AG09309 (cell line): ENCODE measurements at places on chromosomes 3 and 15.

GRCh38 chr15:29420188-29420587 lies 150.6 kb upstream of the NSMCE3 start:
- no peak for DNase-seq

- no peak for DNase-seq
These were observed 158.7 kb upstream of the BHLHE40 start for GRCh38 chr3:4820296-4821121.

DNA sequence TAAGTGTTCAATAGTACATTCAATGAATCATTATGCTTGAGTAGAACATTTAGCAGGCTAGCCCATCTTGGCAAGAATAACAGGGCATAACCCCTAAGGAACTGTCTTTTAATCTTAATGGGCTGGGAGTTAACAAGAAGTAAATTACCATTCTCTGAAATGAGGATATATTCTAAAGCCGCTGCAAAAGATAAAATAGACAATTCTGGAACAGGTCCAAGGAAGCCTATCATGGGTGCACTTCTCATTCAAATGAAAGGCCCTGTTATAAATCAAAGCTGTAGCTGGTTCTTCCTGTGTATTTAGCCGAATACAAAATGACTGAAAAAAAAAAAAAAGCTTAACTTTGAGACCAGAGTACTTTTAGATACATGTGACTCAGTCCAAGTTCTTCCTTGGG lies 15.6 kb downstream of the MTHFS start:
- no peak for DNase-seq

DNA sequence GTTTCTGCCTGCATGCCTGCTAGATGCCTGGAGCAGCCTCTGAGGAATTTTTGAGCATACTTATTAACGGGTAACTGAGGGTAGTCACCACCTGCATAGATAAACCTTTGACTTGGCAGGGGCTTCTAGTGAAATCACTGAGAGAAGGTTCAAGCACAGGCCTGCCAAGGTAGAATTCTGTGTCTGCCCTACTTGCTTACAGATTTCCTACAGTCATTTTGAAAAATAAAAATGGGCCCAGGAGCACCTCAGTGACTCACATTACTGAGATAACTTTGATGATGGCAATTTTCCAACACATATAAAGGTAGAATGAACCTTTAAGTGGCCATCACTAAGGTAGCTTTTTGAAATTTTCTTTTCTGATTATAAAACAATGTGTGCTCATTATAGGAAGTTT lies 10.8 kb downstream of the CRTAP start:
- DNase-seq, result no peak

DNA sequence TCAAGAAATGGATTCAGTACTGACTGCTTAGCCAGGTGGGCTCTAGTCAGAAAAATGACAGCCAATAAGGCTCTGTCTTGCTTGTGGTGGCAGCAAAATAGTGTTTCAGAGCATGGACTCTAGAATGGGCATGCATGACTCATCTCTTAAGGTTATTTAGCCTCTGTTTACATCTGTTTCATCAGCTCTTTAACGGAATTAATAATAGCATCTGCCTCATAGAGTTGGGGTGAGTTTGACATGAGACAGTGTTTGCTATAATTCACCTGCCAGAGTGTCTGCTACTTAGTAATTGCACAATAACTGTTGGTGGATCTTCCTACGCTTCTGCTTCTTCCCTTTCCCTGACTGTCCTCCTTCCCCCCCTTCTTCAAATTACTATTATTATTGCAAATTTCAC lies 350.4 kb upstream of the SEMA6D start:
- no peak for DNase-seq

DNA sequence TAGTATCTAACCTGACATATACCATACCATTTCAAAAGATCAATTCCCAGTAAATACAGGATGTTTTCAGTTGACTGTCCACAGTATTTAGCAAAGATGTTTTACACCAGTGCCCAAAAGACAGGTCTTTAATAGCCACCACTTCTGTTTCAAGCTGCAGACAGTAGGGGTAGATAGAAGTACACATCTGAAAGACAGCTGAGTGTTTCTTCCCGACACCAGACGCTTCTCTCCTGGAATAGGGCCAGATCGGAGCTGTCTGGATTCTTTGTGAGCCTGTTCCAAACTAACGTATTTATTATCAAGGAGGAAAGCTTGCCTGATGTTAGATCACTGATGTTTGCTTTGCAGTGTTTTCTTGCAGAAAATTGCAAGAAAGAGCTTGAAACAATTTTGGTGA lies 136.1 kb upstream of the RBMS3 start:
- peak; percentile 8 for DNase-seq
